ENCODE measurements at places on chromosomes 4 and X.

- DNase-seq: no peak
These were observed 42.3 kb downstream of the STX18 start for GRCh38 chr4:4499438-4500123.

DNA sequence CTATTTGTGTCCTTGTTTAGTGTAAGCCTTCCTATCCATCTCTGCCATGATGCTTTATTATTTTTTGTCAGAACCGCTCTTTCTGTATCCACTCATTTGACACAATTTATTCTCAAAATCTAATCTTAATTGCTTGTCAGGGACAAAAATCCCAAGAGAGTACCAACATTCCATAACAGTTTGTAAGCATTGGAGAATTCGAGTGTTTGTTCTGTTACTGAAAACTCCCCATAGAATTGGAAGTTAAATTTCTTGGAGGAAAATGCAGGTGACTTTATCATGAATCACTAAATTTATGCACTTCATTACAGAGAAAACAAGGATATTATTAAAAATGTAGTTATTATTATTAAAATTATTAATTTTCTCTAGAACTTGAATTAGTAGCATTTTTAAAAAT is 1986.1 kb downstream of the ARAP2 start:
- no peak for DNase-seq

DNA sequence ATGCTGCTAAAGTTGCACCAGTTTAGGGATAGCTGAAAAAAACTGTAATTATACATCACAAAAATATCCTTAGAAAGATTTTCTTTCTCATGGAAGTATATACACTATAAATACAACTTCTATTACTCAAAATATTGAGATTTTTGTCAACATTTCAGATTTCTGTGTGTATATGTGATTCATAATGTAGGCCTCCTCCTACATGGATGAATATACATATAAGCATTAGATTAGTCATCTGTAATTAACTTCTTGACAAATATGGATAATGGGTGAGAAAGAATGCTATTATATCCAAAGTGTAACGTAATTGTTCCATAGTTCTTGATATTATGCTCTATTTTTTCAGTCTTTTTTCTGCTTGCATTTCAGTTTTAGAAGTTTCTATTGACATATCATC is 124.9 kb downstream of the CBLL2 start:
- DNase-seq: no peak

GRCh38 chr4:101221294-101221693 is 126.0 kb downstream of the PPP3CA start:
- DNase-seq: no peak

DNA sequence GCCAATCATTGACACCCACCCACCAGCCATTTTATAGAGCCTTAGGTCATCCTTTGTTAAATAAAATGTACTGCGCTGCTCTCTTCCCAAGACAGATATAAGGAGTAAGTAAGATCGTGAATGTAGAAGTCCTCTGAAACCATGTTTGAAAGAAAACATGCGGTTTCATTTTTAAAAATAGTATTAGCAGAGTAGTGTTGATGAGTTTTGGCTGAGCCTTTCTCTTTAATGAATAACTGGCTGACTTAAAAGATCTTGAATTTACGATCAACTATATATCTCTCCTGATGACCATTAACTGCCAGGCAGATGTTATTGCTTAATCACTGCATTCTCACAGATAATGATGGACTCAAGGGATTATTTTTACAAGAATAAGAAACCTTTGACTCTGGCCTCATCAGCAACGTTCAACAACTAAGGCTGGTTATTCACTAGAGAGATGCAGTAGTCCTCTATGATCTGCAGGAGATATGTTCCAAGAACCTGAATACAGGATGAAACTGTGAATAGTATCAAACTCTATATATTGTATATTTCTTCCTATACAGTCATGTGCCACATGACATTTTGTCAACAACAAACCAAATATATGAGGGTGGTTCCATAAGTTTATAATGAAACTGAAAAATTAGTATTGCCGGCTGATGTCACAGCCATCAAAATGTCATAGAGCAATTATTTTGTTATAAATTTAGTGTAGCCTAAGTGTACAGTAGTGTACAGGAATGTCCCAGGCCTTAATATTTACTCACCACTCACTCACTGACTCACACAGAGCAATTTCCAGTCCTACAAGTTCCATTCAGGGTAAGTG is 80.8 kb downstream of the FAM13A start:
- no peak for DNase-seq

DNA sequence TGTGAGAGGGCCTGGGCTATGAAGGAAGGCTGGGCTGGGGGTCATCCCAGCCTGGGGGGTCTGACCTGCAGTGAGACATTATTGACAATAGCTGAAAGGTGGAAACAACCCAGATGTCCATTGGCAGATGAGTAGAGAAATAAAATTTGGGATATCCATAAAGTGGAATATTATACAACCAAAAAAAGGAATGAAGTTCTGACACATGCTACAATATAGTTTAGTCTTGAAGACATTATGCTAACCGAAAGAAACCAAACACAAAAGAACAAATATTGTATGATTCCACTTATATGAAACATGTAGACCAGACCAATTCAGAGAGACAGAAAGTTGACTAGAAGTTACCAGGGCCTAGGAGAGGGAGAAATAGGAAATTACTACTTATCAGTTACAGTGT is 44.7 kb downstream of the RTL5 start:
- no peak for DNase-seq

DNA sequence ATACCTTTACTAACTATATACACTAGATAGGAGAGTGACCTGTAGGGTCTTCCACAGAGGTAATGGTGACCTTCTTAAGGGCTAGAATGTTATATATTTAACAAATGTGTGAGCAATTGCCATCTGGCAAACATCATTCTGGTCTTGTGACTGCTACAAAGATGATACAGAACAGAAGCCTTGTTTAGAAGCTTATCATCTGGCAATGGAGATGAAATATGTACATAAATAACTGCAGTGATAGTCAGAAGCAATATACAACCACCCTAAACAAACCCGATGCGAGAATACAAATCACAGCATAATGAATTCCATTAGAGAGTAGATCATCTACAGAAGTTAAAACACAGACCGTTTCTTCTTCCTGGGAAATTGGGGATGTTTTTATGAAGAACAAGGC is 952.7 kb upstream of the SLIT2 start:
- no peak for DNase-seq

- DNase-seq: no peak
These were observed 14.0 kb downstream of the RASL11B start for GRCh38 chr4:52876069-52876468.

- no peak for DNase-seq
These were observed 746 bp downstream of the EDNRA start for GRCh38 chr4:147481577-147482109.

DNA sequence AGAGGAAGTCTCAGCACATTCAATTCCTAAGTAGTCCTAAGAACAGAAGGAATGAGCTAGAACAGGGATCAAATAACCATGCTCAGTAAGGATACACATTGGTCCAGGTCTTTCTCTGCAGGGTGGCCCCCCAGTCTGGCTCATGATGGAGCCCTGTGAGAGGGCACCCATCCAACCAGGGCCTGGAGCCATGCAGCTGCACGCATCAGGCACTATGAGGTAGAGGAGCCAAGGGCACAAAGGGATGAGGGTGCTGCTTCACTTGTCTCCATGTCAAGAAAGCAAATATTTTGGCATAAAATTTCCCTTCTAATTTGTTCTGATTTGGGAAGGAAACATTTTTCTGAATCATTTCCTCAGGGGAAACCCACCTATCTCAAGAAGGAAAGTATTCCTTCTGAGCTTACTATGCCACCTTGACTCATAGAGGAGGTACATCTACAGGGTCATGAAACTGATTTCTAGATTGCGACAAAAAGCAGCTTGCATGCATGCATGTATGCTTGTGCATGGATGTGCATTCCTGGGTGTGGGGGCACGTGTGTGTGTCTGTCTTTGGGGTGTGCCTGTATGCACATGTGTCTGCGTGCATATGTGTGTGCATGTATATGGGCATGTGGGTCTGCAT is 600.3 kb downstream of the MID1IP1 start:
- DNase-seq: no peak

- no peak for DNase-seq
These were observed 970.4 kb downstream of the RPA4 start for GRCh38 chrX:97854086-97854485.

DNA sequence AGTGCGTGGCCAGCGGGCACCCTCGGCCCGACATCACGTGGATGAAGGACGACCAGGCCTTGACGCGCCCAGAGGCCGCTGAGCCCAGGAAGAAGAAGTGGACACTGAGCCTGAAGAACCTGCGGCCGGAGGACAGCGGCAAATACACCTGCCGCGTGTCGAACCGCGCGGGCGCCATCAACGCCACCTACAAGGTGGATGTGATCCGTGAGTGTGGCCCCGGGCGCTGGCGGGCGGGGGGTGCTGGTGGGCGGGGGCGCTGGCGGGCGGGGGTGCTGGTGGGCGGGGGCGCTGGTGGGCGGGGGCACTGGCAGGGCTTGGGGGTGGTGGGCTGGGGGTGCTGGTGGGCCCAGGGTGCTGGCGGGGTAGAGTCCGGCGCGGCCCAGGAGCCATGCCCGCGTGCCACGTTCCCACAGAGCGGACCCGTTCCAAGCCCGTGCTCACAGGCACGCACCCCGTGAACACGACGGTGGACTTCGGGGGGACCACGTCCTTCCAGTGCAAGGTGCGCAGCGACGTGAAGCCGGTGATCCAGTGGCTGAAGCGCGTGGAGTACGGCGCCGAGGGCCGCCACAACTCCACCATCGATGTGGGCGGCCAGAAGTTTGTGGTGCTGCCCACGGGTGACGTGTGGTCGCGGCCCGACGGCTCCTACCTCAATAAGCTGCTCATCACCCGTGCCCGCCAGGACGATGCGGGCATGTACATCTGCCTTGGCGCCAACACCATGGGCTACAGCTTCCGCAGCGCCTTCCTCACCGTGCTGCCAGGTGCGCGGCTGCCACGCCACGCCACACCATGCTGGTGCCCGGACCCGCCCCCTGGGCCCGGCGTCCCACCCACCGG is 12.7 kb downstream of the FGFRL1 start:
- no peak for DNase-seq

DNA sequence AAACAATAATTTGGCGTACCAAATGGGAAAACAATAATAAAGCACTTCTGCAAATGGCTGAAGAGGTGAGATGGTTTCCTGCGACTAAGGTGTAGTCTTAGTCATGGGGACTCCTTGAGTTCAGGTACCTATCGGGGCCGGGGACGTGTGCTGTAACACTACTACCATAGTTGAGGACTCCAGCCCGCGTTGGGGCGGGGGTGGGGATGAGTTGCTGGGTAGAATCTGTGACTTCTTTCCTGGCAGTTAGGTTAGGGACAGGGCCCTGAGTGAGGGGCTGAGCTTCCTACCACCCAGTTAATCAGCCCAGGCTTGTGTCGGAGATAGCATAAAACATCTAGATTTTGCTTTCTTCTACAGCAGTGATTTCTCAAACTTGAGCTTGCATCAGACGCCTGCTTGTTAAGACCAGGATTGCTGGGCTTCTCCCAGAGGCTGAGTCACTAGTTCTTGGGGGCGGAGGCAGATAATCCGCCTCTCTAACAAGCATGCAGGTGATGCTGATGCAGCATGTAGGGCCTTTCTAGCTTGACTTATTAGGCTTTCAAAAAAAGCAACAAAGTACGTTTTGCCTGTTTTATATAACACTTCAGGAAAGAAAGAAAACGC is 30.2 kb downstream of the RBBP7 start:
- no peak for DNase-seq

GRCh38 chr4:163395758-163396157 is 52.1 kb downstream of the NPY5R start:
- DNase-seq: no peak

DNA sequence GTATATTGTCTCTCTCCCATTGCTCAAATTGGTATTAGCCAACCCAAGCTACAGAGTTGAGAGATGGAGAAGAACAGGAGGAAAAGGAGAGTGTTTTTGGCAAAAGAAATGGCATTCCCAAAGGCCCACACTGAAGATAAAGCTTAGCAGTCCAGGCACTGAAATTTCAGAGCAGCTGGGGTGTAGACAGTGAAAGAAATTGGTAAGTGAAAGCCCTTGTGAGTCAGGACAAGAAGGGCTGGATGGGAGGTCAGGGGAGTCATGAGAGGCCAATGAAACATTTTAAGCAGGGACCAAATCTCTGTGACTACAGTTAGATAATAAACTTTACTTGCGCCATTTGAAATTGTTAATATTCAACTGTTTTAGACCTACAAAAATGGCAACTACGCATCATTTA is 177.7 kb downstream of the ADAMTS3 start:
- no peak for DNase-seq

DNA sequence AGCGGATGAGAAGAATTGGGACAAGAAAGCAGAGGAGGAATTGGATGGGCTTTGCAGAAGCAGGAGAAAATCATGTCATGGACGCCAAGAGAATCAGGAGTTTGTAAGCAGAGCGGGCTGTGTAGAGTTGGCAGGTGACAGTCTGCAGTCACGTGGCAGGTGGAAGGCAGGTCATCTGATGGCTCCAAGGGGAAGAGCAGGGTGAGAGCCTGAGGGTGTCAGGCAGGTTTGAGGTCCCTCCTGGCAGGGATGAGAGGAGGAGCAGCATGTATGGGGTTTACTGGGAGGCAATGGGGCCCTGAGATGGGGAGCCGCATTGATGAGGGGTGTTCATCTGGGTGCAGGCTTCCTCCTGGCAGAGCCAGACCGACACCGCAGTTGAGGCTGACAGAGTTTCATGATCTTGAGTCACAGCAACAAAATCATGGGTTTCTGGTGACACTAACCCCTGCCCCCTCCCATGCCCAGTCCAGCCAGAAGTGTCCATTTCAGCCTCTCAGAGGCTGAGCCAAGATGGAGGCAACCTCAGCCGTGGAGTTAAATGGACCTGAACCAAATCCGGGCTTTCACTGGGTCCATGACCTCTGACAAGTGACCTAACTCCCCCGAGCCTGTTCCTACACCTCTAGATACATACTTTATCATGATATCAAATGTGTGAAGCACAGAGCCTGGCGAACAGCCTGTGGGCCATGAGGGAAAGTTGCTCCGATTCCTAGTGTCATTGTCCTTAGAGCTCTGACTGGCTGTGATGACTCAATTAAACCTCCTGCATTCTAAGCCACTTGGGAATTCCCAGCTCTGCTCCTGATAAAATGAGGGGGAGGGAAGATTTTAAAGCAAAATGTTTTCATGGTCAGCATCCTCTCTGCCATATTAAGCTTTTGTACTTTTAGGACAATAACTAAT is 36.1 kb downstream of the EVC start:
- no peak for DNase-seq

GRCh38 chrX:10240918-10241317 is 84.1 kb downstream of the CLCN4 start:
- no peak for DNase-seq

DNA sequence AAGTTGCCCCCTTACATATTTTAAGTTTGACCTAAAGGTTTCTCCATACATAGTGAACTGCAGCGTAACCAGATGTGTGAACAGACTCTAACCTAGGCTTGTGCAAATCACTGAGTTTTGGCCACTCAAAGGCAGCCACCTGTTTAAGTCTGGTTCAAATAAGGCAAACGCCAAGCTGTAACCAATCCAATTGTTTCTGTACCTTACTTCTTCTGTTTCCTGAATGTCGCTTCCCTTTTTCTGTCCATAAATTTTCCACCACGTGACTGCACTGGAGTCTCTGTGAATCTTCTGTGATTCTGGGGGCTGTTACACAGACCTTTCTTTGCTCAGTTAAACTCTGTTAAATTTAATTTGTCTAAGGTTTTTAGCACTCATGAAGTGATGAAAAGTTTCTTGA is 618.8 kb downstream of the GLUD2 start:
- DNase-seq: no peak

All from activated CD8-positive, alpha-beta memory T cell treated with anti-CD3 and anti-CD28 coated beads for 4 hours (primary cell).